NCI-H2081 (cell line): ENCODE measurements at places on chromosomes 1 and 21.
A peak's percentile ranks its signal among the peaks of the same experiment; 100 is the strongest.

DNA sequence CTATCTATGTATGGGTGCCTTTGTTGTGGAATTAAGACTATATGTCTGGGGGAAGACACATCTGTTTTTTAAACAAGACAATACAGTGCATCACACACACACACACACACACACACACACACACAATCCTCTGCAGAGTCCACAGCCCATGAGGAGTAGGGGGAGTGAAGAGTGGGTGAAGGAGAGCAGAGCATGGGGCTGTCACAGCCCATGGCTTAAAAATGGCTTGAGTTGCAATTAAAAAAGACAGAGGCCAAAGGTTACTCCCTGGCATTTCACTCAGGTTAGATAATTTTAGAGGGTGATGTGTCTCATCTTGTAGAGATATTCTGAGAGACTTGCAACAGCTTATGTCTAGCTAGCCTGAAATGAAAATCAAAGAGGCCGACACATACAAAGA lies 176.5 kb upstream of the PLXNA2 start:
- DNase-seq = no peak

- no peak for DNase-seq
Observed at GRCh38 chr21:43867332-43867703, 2.3 kb downstream of the AGPAT3 start.

DNA sequence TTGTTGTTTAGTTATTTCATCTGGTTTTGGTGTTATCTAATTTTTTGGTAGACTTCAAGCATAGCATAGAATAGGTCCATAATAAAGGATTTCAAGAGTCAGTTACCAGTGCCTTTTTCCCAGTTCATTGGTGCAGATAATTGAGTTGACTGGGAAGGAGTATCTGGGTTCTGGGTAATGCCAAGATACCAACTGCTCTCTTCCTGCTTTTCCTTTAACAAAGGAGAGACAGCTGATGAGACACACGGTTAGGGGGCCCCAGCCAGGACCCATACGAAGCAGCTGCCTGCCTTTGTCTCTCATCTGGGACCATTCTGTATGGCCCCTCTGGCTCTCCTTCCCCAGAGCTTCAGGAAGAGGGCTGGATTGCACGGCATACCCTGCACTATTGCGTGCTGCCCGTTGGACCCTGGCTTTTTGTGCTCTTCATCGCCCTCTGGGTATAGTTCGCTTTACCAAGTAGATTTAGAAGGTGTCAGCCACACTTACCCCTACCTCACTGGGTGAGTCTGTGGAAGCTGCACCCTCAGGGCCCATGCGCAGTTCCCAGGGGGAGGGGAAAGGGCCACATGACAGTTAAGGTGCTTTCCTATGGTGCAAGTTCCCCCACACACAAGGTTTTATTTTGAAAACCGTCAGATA lies 7.0 kb downstream of the NAV1 start:
- peak; percentile 38 for DNase-seq

GRCh38 chr1:9451081-9451480 lies 88.2 kb upstream of the SLC25A33 start:
- no peak for DNase-seq

- no peak for DNase-seq
Observed at GRCh38 chr21:41712201-41712600, 54.7 kb downstream of the RIPK4 start.

DNA sequence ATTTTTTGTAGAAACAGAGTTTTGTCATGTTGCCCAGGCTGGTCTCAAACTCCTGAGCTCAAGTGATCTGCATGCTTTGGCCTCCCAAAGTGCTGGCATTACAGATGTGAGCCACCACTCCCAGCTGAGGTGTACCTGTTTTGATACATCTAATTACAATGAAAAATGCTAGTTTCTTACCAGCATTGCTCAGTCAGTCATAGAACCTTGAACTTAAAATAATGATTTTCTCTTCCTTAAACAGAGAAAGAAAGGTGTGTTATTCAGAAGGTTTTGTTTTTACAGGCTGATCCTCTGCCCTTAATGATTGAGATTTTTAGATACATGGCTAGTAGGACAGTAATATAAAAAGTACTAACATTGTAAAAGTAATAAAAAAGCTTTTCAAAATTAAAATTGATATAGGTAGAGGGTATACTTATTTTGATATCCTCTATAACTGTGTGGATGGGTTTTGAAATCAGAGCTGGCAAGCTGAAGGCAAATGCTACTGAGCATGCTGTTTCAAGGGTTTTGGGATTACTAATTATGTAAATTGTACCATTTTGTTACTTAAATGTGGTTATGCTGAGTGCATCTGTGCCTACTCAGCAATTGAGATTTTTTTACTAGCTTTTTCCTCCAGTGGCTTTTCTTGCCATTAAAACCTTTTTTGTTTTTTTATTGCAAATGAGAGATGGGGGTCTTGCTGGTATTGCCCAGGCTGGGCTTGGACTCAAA lies 16.1 kb downstream of the PRRC2C start:
- no peak for DNase-seq

GRCh38 chr1:65170511-65171142 lies 22.6 kb downstream of the AK4 start:
- no peak for DNase-seq
